ENCODE measurements at places on chromosomes 3 and 15.

DNA sequence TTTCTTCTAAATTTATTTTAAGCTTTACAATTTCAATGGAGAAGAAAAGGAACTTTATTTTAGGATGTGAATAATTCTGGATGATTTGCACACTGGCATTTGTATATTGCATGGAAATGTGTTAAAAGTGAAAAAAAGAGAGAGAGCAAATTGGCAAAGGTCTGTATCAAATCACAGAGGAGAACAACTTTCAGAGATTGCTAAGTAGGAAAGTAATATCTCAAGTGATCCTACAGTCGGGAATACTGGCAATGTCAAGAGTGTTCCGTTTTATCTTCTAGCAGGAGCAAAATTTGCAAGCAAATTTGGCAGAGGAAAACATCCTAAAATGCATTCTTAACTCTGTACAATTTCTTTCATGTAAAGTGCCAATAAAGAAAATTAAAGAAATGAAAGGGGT is 97.1 kb upstream of the TMC3 start:
- H3K4me3 ChIP-seq = no peak overlapping the region
- H3K27ac ChIP-seq = no peak overlapping the region
- DNase-seq = no peak
- H3K4me1 ChIP-seq = no peaks in the 10 kb centered on the region
- no peaks in the 10 kb centered on the region for H3K36me3 ChIP-seq

GRCh38 chr3:193237030-193237429 is 4.0 kb upstream of the PLAAT1 start:
- H3K4me3 ChIP-seq = no peak overlapping the region
- no peak for DNase-seq
- no peaks in the 10 kb centered on the region for H3K36me3 ChIP-seq

GRCh38 chr15:48507416-48508065 is 138.0 kb downstream of the FBN1 start:
- peak; percentile 70 for DNase-seq
- H3K27ac ChIP-seq = no peak overlapping the region
- H3K27me3 ChIP-seq = no peaks in the 10 kb centered on the region
- H3K4me1 ChIP-seq = no peaks in the 10 kb centered on the region
- no peak overlapping the region for H3K4me3 ChIP-seq

DNA sequence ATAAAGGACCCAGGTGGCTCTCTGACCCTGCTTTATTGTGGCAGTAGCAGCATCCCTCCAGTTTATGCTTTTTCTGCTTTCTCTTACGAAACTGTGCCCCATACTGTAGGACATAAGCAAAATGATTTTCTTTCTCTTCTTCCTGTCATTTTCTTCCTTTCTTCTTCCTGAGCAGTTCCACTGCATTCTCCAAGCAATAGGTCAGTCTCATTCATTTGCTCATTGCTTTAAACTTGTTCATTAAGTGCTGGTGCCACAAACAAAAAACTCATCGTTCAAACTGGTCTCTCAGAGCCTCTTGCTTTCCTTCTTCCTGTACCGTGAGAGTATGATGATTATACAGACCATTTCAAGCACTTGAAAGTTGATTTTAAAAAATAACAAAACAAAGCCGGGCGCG is 66.8 kb downstream of the PDE8A start:
- no peak for DNase-seq
- H3K4me3 ChIP-seq = no peak overlapping the region
- no peaks in the 10 kb centered on the region for H3K27me3 ChIP-seq

DNA sequence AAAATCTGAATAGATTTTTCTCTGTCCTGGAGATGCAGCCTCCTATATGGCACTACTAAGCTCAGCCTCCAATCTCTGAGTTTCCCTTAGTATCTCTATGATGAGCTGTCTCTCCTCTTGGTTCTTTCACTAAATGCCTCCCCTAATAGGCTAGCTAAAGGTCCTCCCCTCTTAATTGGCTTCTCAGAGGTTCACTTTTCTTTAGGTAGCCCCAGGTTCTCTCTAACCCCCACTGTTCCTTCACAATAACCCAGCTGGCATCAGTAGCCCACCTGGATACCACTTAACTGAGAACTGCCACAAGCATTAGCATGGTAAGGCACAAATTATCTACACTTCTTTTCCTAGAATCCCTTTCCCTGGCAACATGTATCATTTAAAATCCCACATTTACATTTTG is 523.2 kb downstream of the IGSF11 start:
- H3K27me3 ChIP-seq = no peaks in the 10 kb centered on the region
- no peaks in the 10 kb centered on the region for H3K4me1 ChIP-seq
- H3K4me3 ChIP-seq = no peak overlapping the region
- no peaks in the 10 kb centered on the region for H3K36me3 ChIP-seq
- H3K27ac ChIP-seq = no peak overlapping the region

DNA sequence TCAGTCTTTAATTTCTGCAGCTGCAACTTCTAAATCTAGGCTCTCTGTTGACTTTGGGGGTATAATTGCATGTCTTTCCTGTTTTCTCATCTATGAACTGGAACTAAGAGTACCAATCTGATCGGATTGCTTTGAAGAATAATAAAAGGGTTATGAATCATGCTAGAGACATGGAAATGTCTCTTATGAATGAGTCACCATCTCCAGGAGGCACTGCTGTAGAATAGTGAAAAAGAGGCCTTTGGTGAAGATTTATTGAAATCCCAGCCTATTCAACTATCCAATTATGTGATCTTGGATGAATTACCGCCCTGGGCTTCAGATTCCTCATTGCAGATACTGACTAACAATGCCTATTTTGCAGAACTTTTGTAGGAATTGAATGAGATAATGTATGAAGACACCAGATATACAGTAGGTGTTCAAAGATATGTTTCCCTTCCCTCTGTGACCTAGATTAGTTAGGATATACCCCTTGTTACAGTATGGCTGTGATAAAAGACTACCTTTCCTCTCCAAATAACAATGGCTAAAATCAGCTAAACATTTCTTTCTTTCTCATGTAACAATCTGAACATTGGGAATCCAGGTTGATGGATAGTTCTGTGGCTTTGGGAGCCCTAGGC is 11.5 kb upstream of the CMTM8 start:
- DNase-seq = peak; percentile 63
- H3K27ac ChIP-seq = no peak overlapping the region
- H3K36me3 ChIP-seq = no peaks in the 10 kb centered on the region
- H3K27me3 ChIP-seq = no peaks in the 10 kb centered on the region

DNA sequence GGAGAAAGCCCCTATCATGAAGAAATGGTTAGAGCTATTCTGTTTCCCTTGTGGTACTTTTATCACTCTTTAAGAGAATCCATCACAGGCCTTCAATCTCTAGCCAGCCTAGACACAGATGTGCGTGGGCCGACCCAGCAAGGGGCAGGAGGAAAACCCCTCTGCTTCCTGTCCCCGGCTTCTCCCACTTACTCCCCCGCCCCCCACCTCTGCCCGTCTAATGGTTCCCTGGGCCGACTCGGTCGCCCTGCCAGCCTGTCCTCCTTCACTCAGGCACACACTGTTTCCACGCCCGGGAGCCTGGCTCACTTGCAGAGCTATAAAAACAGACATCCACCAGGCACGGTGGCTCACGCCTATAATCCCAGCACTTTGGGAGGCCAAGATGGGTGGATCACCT is 58.3 kb upstream of the TFRC start:
- no peak overlapping the region for H3K27ac ChIP-seq
- H3K27me3 ChIP-seq = no peaks in the 10 kb centered on the region
- DNase-seq = peak; percentile 39

- no peak overlapping the region for H3K27ac ChIP-seq
- no peak for DNase-seq
- H3K36me3 ChIP-seq = no peaks in the 10 kb centered on the region
- H3K4me1 ChIP-seq = no peaks in the 10 kb centered on the region
- H3K27me3 ChIP-seq = no peaks in the 10 kb centered on the region
Observed at GRCh38 chr3:110067527-110067926, 730.2 kb upstream of the DPPA4 start.

DNA sequence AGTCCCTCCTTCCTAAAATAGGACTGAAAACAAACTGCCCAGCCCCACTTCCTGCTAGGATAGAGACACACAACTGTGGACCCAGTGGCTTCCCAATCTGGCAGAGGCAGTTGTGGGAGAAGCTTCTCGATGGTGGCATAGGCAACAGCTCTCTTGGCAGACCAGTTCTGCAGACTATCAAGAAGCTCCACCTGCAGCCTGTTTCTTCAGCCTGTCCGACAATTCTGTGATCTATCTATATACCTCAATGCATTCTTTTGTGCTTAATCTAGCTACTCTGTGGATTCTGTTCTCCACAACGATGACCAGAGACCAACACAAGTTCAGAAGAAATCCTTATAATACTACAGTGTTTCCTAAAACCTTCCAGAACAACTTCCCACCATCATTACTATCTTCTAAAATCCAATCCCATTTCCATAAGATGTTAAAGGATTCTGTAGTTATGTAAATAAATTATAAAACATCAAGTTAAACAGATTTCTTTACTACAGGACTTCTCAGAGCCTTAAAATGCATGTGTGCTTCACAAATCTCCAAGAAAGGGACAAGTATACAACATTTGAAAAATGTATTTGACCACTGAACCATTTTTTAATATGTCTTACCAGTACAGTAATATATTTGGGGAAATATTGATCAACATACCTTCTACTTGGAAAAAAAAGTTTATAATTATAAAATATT is 57.7 kb downstream of the IGF2BP2 start:
- DNase-seq = no peak
- no peak overlapping the region for H3K27ac ChIP-seq
- no peaks in the 10 kb centered on the region for H3K36me3 ChIP-seq
- no peaks in the 10 kb centered on the region for H3K27me3 ChIP-seq
- H3K4me1 ChIP-seq = peaks cover 39% of the 10 kb centered on the region

DNA sequence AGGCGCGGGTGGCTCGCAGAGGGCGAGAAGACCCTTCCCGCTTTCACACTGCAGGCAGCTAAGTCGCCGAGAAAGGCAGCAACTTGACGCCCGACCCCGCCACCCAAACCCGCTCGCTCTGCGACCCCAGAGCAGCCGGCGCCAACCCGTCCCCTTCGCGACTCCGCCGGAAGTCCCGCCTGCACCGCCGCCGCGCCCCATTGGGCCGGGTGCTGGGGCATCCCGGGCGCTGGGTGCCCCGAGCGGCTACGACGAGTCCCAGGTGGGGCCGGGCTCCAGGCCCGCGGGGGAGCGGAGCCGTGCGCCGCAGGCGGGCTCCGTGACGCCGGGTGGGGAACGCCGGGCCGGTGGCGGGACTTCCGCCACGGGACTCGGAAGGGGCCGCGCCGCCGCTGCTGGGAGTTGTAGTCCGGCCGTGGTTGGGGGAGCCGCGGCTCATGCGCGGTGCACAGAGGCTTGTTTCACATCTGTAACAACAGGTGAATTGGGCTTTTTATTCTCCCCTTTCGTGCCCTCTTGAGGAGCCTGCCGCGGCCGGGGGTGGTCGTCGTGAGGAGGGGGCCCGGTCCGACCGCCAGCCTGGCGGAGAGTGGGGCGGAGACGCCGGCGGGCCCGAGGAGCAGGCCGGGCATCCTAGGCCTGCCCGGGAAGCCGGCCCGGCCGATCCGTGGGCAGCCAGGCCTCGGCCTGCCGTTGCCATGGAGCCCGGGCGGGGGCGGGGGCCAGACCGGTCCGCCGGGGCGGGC is at the start of gene DHX30:
Gene DHX30, plus strand, starts transcription at position 405 of the 746 bp plus-strand sequence. CDS start 7,546 bp downstream, outside the sequence.
- peak within 1 kb of the TSS; percentile 85 for H3K27ac ChIP-seq
- H3K4me1 ChIP-seq = no peaks in the 10 kb centered on the region
- DNase-seq = peak; percentile 80

DNA sequence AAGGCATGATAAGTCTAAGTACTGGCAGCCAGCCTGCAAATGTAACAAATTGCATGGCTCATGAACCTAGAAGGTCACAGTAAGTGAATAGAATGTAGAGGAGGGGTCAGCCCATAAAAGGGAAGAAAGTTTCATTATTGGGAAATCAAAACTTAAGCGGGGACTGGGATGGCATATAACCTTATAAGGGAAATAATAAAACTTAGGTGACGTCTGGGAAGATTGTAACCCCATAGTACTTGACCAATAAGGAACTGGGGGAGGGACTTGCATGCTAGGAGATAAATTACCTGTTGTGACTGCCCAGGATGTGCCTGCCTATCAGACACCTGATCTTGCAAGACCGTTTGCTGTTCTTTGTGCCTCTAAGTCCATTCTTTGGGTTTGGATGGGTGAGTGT is 28.1 kb upstream of the MCTP2 start:
- no peaks in the 10 kb centered on the region for H3K36me3 ChIP-seq
- no peak for DNase-seq
- no peaks in the 10 kb centered on the region for H3K27me3 ChIP-seq
- no peak overlapping the region for H3K4me3 ChIP-seq
- H3K27ac ChIP-seq = no peak overlapping the region

- H3K27me3 ChIP-seq = no peaks in the 10 kb centered on the region
- no peak overlapping the region for H3K27ac ChIP-seq
- DNase-seq = no peak
- no peaks in the 10 kb centered on the region for H3K36me3 ChIP-seq
- H3K4me1 ChIP-seq = no peaks in the 10 kb centered on the region
Observed at GRCh38 chr3:79809106-79809505, 41.3 kb upstream of the ROBO1 start.

- peaks cover 9% of the 10 kb centered on the region for H3K4me1 ChIP-seq
- DNase-seq = no peak
- H3K4me3 ChIP-seq = no peak overlapping the region
- H3K36me3 ChIP-seq = no peaks in the 10 kb centered on the region
- H3K27me3 ChIP-seq = no peaks in the 10 kb centered on the region
Observed at GRCh38 chr3:61704807-61705206, 143.4 kb downstream of the PTPRG start.

All from A673 (cell line).